ENCODE measurements at places on chromosomes 13 and 19.

DNA sequence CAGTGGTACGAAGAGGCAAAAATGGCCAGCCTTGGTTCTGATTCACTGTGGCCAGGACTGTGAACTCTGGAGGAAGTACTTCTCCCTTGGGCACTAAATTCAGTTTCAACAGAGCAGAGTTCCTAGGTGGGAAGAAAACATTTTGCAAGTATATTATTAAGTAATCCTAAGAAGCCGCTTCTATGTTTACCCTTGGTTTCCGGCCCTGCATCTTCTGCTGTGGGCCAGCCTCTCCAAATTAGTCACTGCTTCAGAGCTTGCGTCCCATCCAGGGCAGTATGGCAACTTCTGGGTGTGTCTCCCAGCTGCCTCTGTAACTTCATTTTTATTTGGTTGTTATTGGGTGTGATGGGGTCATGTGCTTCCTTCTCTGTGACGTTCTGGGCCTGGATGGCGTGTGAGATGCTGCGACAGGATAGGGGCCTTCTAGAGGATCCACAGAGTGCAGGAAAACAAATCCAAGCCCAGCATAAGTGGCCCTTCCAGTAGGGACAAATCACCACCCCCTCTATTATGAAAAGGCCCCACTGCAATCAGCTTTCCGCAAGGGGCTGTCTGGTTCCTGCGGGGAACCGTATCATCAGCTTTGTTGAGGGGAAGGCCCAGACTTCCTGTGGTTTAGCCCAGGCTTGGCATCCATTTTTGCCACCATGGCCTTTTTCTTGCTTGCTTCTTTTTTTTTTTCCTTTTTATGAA is 55.1 kb upstream of the C1QTNF9 start:
- peak; percentile 68 for DNase-seq

GRCh38 chr13:98184792-98185191 is 7.7 kb upstream of the RNF113B start:
- no peak for DNase-seq

- no peak for DNase-seq
Measured at GRCh38 chr19:34475026-34475974, 6.3 kb upstream of the WTIP start.

GRCh38 chr13:27128825-27129627 is 42.6 kb downstream of the USP12 start:
- no peak for DNase-seq

DNA sequence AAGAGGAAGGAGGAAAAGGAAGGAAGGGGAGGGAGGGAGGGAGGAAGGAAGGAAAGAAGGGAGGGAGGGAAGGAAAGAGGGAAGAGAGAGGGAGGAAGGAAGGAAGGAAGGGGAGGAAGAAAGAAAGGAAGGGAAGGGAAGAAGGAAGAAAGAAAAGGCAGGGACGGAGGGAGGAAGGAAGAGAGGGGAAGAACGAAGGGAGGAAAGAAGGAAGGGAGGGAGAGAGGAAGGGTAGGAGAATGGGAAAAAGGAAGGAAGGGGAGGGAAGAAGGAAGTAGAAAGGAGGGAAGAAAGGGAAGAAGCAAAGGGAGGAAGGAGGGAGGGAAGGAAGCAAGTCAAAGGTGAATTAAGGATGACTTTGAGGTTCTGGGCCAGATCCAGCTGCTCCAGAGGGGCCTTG is 3.0 kb downstream of the ACSBG2 start:
- no peak for DNase-seq

- DNase-seq = no peak
Measured at GRCh38 chr19:5141129-5141849, 172.4 kb downstream of the KDM4B start.

DNA sequence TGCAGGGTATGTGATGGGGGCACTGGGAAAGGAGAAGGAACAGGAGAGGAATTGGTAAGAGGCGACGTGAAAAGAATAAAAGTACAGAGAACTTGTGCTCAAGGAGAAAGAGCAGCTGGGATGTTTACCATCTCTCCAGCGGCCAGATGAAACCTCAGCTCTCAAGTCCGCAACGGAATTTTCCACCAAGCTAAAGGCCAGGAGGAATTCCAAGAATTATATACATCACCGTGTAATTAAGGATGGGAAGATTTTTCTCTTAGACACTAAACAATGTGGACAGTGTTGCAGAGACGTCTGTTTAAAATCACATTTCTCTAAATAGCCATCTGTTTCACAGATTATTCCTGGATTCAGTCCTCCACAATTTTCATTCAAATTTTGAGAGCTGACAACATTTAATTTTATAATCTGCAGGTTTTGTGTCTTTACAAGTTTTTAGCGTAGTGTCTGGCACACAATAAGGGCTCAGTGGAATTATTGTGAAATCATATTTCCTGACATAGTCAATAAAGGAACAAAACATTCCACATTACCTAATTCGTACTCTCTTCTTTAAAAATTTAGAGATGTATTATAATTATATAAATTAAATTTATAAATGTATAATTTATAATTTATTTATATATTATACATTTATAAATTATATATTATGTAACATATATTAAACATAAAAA is 23.0 kb upstream of the USP29 start:
- no peak for DNase-seq

GRCh38 chr19:29812080-29812880 is 489 bp downstream of the CCNE1 start:
- peak; percentile 7 for DNase-seq

DNA sequence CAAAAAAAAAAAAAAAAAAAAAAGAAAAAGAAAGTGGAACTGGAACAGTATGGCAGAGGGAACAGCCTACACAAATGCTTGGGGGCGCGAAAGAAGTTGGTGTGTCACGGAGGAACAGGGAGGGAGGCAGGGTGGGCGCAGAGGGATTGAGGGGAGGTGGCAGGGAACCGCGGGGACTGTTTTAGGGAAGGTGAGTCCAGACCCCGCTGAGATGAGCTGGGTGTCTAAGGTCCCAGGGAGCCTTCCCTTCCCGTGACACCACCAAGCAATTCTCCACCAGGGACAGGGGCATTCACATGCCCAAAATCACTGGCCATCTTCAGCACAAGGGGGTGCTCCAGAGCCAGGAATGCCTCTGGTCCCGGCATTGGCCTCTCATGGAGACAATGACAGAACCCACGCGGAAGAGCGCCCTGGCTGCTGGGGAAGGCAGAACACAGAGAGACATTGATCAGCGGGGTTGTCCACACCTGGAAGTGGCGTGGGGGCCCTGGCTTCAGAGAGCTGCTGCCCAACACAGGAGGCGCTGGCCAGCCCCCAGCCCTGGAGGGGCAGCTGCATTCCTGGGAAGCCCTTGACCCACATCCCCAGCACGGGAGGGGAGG is 6.9 kb downstream of the PEAK3 start:
- DNase-seq = no peak

DNA sequence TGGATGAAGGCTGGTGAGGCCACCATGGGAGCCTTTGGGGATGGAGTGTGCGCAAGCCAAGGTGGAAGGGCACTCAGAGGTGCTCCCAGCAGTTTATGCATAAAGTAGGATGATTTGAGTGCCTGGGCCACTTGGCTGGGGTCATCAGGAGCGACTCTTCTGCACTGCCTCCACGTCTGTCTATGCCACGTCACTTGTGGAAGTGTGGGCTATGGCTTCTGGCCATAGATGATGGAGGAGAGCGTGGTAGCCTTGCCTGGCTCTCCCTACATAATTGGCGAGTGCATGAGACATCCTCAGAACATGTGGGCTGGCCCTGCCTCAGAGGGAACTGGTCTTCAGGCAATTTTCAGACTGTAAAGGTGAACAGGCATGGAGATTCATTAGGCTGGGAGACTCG is 182.9 kb downstream of the TEX29 start:
- no peak for DNase-seq

- DNase-seq = no peak
Measured at GRCh38 chr19:679418-680286, 3.5 kb downstream of the FSTL3 start.

- no peak for DNase-seq
Measured at GRCh38 chr13:96091164-96092117, 1.5 kb downstream of the HS6ST3 start.

DNA sequence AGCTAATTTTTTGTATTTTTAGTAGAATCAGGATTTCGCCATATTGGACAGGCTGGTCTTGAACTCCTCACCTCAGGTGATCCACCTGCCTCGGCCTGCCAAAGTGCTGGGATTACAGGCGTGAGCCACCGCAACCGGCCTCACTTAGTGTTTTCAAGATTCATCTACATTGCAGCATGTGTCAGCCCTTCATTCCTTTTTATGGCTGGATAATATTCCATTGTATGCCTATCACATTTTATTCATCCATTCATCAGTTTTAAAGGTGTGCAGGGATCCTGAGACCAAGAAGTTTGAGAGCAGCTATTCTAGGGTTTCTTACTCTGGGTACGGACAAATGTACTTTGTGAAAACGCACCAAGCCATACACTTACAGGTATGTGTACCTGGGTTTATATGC is 9.1 kb downstream of the COQ8B start:
- no peak for DNase-seq

DNA sequence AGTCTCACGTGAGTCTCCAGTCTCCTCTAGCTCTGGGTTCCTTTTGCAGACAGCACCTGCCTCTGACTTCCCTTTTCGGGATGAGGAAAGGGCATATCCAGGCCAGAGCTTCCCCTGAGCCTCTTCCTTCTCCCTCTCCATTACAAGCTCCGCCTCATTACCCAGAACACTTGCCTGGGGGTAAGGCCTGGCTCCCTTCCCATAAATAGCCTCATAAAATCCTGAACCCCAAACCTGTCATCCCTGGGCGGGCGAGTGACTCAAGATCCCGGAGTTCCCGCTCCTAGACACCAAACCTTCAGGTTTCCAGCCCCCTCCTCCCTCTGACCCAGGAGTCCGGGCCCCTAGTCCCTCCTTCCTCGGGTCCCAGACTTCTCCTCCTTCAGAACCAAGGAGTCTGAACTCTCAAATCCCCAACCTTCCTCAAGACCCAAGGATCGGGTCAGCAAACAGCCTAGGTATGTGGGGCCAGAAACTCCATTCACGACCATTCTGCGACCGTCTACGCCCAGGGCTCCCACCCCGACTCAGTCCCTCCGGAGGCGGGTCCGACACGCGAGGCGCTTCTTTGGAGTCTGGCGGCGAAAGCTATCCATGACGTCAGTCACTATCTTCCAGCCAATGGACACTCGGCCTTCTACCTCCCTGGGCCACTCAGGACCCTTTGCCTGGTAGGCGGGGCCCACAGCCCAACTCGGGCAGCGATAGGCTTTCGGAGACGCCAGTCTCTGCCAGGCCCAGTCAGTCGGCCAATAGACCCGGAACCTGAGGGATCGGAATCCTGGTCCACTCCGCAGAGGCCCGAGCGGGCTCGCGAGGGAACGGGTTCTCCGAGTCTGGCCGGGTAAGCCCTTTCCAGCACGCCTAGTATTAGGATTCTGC is 6.5 kb upstream of the CNFN start:
- peak; percentile 72 for DNase-seq

GRCh38 chr13:49366841-49367240 is 77.0 kb downstream of the CAB39L start:
- no peak for DNase-seq

GRCh38 chr19:4878491-4878968 is 11.1 kb upstream of the PLIN3 start:
- DNase-seq = no peak

- DNase-seq = no peak
Measured at GRCh38 chr19:44747739-44748425, 626 bp upstream of the BCL3 start.

- DNase-seq = peak; percentile 34
Measured at GRCh38 chr19:6802336-6803035, 30.0 kb downstream of the VAV1 start.

GRCh38 chr13:109331011-109331433 is 455.4 kb downstream of the IRS2 start:
- no peak for DNase-seq

GRCh38 chr13:75136151-75136550 is 345.8 kb downstream of the TBC1D4 start:
- no peak for DNase-seq

Data from T-helper 17 cell (primary cell).